ENCODE measurements at places on chromosomes 3 and 15.

GRCh38 chr15:66692391-66692790 is 9.6 kb upstream of the SMAD6 start:
- DNase-seq = no peak

GRCh38 chr15:38021259-38021658 is 86.8 kb downstream of the TMCO5A start:
- no peak for DNase-seq

GRCh38 chr3:39426312-39426711 is 19.8 kb downstream of the RPSA start:
- DNase-seq = no peak

DNA sequence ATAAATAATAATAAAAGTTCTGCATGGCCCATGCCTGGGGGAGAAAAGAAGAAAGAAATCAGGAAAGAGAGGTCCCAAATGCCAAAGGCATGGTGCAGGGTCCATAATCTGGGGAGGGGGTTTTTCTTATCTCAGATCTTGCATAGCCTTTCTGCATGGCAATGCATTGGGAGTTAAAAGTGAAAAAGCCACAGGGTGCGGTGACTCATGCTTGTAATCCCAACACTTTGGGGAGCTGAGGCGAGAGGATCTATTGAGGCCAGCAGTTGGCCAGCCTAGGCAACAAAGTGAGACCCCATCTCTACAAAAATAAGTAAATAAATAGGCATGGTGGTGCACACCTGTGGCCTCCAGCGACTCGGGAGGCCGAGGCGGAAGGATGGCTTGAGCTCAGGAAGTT is 76.8 kb upstream of the GATA2 start:
- DNase-seq = no peak

GRCh38 chr15:91380114-91380513 is 280.1 kb downstream of the SV2B start:
- no peak for DNase-seq

- DNase-seq = no peak
Measured at GRCh38 chr3:150359381-150359780, 48.7 kb upstream of the TSC22D2 start.

DNA sequence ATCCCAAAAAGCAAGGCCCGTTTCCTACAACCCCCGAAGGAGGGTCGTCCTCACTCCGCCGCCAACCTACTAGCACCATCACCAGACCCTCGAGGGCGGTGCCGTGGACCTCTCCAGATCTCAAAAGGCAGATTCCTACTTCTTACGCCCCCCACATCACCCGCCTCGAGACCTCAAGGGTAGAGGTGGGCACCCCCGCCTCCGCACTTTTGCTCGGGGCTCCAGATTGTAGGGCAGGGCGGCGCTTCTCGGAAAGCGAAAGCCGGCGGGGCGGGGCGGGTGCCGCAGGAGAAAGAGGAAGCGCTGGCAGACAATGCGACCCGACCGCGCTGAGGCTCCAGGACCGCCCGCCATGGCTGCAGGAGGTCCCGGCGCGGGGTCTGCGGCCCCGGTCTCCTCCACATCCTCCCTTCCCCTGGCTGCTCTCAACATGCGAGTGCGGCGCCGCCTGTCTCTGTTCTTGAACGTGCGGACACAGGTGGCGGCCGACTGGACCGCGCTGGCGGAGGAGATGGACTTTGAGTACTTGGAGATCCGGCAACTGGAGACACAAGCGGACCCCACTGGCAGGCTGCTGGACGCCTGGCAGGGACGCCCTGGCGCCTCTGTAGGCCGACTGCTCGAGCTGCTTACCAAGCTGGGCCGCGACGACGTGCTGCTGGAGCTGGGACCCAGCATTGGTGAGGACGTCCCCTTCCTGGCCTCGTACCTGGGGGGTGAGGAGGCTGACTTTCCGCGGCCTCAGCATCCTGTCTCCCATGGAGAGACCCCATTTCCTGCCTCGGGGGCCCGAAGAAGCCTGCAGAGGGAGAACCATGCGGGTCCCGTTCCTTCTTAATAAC is at the start of gene MYD88:
TSS of gene MYD88 (plus strand) at position 313 of the 842 bp plus-strand sequence. CDS start at position 353, 40 bp downstream.
- peak; percentile 84 for DNase-seq

- DNase-seq = no peak
Measured at GRCh38 chr3:124078953-124079911, 87.3 kb upstream of the ROPN1 start.

DNA sequence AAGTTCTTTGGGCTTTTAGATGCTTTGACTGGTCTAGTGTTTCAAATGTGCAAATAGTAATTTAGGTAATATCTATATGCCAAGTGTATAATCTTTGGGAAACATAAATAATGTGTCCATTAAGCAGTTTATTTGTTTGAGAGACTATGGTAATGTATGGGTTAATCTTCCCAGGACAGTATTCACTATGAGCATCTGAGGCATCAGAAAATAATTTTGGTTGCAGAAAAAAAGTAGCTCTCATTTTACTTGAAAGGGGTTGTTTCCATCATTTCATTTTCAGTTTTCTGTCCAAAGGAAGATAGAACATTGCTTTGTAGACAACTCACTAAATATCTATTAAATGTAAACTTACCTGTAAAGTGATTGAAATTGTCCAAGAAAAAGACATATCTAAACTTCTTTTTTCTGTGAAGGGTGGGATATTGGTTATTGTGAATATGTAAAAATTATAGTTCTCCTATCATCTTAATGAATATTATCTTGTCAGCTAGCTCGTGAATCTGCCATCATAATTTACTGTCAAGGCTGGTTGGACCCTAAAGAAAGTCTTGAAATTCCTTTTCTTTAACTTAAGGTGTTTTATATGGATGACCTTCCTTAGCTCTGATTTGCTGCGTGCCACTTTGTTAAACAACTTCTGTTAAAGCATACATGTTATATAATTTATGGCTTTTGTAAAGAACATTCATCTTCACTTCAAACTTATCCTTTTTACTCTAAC is 108.8 kb downstream of the EPHA3 start:
- DNase-seq = no peak

DNA sequence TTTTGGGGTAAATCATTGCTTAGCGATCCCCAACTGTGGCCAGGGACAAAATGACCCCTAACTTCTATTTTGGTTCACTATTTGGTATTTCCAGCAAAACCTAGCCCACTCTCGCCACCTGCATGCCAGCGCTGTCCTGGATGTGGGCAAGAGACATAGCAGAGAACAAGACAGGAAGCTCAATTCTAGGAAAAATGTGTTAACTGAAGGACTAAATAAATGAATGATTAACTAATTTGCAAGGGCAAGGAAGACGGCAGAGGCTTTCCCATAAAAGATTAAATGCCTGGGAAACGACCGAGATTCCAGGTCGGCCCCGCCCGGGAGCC is 408 bp downstream of the NICN1 start:
- DNase-seq = no peak

DNA sequence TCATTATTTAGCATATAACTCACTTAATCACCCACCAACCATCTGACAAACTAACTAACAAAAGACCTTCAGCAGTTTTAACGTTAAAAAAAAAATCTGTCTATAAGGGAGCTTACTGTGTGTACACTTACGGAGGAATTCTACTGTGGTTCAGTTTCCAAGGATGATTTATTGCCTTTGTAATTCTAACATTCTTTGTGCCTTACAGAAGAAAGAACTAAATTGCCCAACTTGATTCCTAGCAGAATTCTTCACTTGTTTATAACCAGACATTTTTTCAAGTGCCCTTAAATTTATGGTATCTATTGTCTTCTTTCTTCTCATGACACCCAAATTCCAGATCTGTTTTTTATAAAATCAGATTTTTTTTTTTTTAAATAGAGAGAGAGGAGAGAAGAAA is 119.7 kb upstream of the IGSF10 start:
- DNase-seq = no peak
